ENCODE measurements at places on chromosomes 7 and 10.

GRCh38 chr7:33418251-33418701, 288.9 kb downstream of the BBS9 start:
- peak; percentile 38 for DNase-seq

GRCh38 chr7:106345421-106346166, 60.8 kb upstream of the NAMPT start:
- DNase-seq: no peak

GRCh38 chr7:107652642-107653041, 8.0 kb upstream of the SLC26A4 start:
- DNase-seq: no peak

DNA sequence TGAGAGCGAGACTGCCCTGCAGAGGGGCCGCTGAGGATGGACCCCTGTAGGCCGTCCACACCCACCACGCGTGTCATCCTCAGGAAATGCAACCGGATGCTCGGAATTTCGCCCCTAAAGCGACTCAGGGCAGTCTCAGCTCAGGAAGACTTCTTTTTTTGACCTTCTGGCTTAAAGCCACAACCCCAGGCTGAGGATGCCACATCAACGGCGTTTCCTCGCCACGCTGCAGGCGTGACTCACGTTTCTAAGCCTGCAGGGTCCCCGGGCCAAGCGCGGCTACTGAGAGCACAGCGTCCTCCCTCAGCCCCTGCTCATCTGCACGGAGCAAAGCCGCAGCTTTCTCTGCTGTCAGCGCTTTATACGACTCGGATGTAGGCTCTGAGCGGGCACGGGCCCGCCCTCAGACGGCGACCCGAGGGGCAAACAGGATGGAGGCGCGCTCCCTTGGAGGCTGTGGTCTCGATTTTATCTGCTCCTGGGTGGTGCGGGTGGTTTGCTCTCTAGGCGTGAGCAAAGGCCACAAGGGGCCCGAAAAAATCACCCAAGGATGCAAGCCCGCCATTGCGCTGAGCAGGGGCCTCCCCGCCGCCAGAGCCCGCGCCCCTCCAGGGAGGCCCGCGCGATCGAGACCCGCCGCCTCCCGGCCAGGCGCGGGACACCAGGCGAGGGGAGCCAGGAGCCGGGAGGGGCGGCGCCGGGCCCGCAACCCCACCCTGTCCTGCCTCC, 726 bp upstream of the INSIG1 start:
- DNase-seq: peak; percentile 44

- no peak for DNase-seq
Measured at GRCh38 chr10:117165538-117166417, 27.7 kb upstream of the VAX1 start.

GRCh38 chr10:13225601-13226000, 8.6 kb downstream of the UCMA start:
- no peak for DNase-seq

All from GM04503 (cell line).